Colonic mucosa (tissue), 4 donors: ENCODE measurements at places on chromosomes 1 and 21.
A peak's percentile ranks its signal among the peaks of the same experiment; 100 is the strongest.

- no peak for DNase-seq
Observed at GRCh38 chr1:3444736-3445135, 9.7 kb upstream of the ARHGEF16 start.

GRCh38 chr1:160117300-160117699 lies 1.7 kb downstream of the ATP1A2 start:
- no peak for DNase-seq

DNA sequence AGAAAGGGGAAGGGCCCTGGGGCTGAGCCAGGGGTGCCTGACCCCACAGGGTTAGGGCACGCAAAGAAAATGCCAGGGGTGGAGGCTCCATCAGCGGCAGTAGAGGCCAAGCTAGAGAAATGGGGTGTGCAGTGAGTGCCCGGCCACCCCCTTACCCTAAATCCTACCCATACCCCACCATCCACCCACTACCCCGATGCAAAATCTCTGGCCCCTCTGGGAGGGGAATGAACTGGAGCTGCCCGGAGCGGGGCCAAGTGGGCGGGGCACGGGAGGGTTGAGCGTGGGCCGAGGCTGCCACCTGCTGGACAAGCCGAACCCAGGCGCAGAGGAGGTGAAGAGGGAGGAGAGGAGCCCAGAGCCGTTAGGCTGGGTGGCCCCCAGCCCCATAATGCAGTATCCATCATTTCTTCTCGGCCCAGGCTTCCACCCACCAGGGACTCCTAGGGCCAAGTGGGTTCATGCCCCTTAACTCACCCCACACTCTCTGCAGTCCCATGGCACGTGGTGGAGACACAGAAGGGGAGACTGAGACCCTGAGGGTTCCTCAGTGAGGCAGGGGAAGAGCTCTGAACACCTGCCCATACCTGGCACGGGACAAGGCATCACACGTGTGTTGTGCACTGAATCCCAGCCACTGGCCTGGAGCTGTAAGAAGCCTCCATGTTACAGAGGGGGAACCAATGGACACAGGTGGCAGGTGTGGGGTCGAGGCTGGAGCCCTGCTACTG lies 1.4 kb upstream of the C1QC start:
- DNase-seq: peak; percentile 83

DNA sequence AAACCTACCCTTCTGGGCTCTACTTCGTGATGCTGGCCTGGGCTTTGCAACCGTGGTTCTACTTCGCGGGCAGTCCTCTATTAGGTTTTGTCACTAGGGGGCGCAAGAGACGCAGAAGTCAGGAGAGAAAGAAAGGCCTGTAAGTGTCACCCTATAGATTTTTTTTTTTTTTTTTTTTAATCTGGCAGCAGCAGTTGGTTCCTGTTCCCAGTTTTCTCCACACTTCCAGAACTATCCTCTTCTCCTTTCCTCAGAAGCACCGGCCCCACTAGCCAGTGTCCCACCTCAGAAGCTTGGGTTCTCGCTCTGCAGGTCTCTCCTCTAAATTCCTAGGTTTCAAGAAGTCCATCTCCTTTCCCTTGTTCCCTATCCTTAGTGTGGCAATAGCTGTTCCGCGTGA lies 9.1 kb upstream of the LCE2D start:
- peak; percentile 72 for DNase-seq

GRCh38 chr1:244381878-244382565 lies 69.7 kb downstream of the ADSS2 start:
- DNase-seq: no peak

- DNase-seq: no peak
Observed at GRCh38 chr21:34988139-34988538, 61.0 kb downstream of the RUNX1 start.

- DNase-seq: no peak
Observed at GRCh38 chr1:157600236-157600635, 2.4 kb upstream of the FCRL4 start.

DNA sequence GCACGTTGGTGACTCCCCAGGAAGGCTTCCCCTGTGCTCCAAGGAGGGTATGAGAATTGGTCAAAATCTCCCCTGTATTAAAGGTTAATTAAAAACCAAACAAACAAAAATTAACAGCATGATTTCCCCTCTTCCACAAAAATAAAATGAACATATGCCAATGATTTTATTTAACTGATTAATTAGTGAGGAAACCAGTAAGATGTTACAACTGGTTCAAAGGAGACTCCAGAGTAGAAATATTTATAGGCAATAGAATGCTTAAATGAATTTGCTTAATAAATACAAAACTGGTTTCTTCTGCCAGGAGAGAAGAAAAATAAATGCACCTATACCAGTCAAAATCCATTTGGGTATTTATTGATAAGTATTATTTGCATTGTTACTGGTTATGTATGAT lies 249.5 kb upstream of the DEPDC1 start:
- no peak for DNase-seq

GRCh38 chr1:186736971-186737685 lies 56.9 kb upstream of the PTGS2 start:
- DNase-seq: no peak

DNA sequence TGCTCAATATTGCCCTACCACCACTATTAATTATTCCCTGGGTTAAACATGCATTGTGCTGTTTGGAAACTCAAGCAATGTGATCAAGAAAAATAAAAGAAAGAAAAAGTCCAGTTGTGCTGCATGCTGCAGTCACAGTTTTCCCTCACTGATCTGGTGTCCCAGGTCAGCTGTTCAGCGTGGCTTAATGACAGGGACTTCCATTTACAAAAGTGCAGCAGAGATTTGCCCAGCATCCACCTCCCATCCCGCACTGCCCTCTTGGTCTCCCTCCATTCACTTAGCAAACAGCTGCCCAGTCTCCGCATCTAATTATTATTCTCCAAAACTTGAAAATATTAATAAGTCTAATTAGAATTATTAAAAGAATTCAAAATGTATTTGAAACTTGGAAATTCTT lies 2.0 kb upstream of the OR2T4 start:
- DNase-seq: no peak

GRCh38 chr21:44647222-44647552 lies 973 bp downstream of the KRTAP10-11 start:
- DNase-seq: no peak

DNA sequence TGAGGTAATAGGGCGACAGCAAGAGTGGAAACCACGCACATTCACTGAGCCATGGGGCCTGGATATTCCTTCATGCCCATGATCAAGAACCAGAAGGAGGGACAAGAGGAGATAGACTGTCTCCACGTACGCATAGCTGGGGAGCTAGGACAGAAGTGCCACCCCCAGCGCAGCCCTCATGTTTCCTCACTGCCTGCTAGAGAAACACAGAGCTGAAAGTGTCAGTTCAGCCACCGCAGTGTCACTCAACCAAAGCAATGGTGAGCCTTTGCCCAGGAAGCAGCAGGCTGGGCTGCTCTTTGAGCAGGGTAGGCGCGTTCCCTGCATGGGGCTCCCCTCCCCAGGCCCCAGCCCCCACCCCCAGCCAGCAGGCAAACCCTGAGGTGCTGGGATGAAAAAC lies 68.5 kb downstream of the STUM start:
- DNase-seq: no peak

DNA sequence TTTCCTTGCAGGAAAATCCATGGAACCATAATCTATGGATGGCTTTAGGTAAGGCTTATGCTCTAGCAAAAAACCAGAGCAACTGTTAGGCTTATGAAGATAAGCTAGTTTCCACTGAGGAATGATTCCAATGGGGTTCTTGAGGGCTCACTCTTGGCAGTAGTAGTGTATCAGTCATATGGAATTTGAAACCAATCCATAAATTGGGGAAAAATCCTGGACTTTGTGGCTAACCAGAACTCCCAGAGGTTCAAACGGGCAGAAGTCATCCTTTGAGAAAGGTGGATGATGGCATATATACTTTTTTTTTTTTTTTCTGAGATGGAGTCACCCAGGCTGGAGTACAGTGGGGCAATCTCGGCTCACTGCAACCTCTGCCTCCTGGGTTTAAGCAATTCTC lies 54.2 kb upstream of the ATF3 start:
- no peak for DNase-seq

- DNase-seq: no peak
Observed at GRCh38 chr1:239307886-239308285, 78.5 kb upstream of the CHRM3 start.
